ENCODE measurements at places on chromosomes 3 and 15. TPM values are rescaled to one million over a fixed set of nuclear protein-coding genes. Genes with fewer than 3 reads are reported as not detected.

Gene KNG1
- not detected for total RNA-seq

Gene LINGO1
- total RNA-seq: 4.7 TPM

Gene PLA2G4B
- 34.1 TPM for total RNA-seq

Gene CFAP161
- total RNA-seq: 8.6 TPM

Gene RAD51
- total RNA-seq: 4.2 TPM

GRCh38 chr3:8458238-8458661, 43.4 kb upstream of the LMCD1 start:
- no peaks in the 10 kb centered on the region for H3K36me3 ChIP-seq
- no peaks in the 10 kb centered on the region for H3K4me1 ChIP-seq
- no peak overlapping the region for H3K4me3 ChIP-seq
- no peak overlapping the region for H3K27ac ChIP-seq
- no peaks in the 10 kb centered on the region for H3K27me3 ChIP-seq

DNA sequence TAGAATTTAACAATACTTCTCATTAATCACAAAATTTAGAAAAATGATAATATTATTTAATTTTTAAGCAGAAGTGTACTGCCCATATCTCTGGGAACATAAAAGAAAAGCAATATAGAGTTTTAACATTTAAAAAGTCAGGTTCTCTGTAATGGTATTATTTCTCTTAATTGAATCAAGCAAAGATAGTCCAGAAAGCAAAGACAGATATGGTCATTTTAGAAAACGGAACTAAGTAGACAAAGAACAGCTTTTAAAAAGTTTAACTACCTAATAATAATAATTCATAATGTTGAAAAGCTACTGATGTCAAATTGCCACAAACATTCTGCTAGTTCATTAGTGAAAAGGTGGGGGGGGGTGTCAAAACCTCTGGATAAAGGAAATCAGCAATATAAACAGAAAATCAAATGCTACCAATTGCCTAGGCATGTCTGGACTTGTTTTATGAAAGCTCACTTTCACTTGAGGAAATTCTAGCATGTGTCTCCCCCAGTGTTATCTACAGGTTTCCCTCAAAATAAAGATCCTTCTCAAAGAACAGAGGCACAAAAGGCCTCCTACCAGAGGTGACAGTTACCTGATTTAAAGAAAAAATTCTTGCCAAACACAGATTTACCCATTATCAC, 1.7 kb downstream of the ZMAT3 start:
- peaks cover 17% of the 10 kb centered on the region for H3K36me3 ChIP-seq
- peak overlapping the region; percentile 23 for H3K27ac ChIP-seq
- H3K4me3 ChIP-seq: peak overlapping the region; percentile 66
- H3K27me3 ChIP-seq: no peaks in the 10 kb centered on the region

- no peak overlapping the region for H3K4me3 ChIP-seq
- no peaks in the 10 kb centered on the region for H3K36me3 ChIP-seq
- H3K27me3 ChIP-seq: no peaks in the 10 kb centered on the region
- peak overlapping the region; percentile 27 for H3K27ac ChIP-seq
Measured at GRCh38 chr15:71352125-71352524, 236.9 kb downstream of the THSD4 start.

- no peak overlapping the region for H3K27ac ChIP-seq
- H3K27me3 ChIP-seq: no peaks in the 10 kb centered on the region
- DNase-seq: no peak
- H3K36me3 ChIP-seq: no peaks in the 10 kb centered on the region
- no peak overlapping the region for H3K4me3 ChIP-seq
Measured at GRCh38 chr3:48112813-48113212, 75.4 kb downstream of the CDC25A start.

- H3K27ac ChIP-seq: no peak overlapping the region
- no peak overlapping the region for H3K4me3 ChIP-seq
- H3K36me3 ChIP-seq: peaks cover 5% of the 10 kb centered on the region
- H3K4me1 ChIP-seq: no peaks in the 10 kb centered on the region
Measured at GRCh38 chr15:76642671-76643070, 262.5 kb downstream of the SCAPER start.

GRCh38 chr3:143826296-143826695, 22.0 kb downstream of the SLC9A9 start:
- H3K4me1 ChIP-seq: peaks cover 18% of the 10 kb centered on the region
- H3K4me3 ChIP-seq: no peak overlapping the region
- no peaks in the 10 kb centered on the region for H3K27me3 ChIP-seq
- H3K27ac ChIP-seq: peak overlapping the region; percentile 14

DNA sequence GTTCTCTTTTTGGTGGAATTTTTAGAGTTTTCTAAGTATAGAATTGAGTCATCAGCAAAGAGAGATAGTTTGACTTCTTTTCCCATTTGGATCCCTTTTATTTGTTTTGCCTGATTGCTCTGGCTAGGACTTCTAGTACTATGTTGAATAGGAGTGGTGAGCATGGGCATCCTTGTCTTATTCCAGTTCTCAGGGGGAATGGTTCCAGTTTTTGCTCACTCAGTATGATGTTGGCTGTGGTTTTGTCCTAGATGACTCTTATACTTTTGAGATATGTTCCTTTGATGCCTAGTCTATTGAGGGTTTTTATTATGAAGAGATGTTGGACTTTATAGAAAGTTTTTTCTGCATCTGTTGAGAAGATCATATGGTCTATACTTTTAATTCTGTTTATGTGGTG, 72.5 kb downstream of the TNFAIP8L3 start:
- no peak overlapping the region for H3K27ac ChIP-seq
- H3K36me3 ChIP-seq: no peaks in the 10 kb centered on the region
- H3K27me3 ChIP-seq: no peaks in the 10 kb centered on the region
- DNase-seq: no peak
- H3K4me3 ChIP-seq: no peak overlapping the region

- H3K27ac ChIP-seq: no peak overlapping the region
- no peaks in the 10 kb centered on the region for H3K36me3 ChIP-seq
- H3K27me3 ChIP-seq: no peaks in the 10 kb centered on the region
- no peak overlapping the region for H3K4me3 ChIP-seq
- no peak for DNase-seq
- H3K4me1 ChIP-seq: no peaks in the 10 kb centered on the region
Measured at GRCh38 chr3:104960579-104960978, 406.1 kb upstream of the ALCAM start.

DNA sequence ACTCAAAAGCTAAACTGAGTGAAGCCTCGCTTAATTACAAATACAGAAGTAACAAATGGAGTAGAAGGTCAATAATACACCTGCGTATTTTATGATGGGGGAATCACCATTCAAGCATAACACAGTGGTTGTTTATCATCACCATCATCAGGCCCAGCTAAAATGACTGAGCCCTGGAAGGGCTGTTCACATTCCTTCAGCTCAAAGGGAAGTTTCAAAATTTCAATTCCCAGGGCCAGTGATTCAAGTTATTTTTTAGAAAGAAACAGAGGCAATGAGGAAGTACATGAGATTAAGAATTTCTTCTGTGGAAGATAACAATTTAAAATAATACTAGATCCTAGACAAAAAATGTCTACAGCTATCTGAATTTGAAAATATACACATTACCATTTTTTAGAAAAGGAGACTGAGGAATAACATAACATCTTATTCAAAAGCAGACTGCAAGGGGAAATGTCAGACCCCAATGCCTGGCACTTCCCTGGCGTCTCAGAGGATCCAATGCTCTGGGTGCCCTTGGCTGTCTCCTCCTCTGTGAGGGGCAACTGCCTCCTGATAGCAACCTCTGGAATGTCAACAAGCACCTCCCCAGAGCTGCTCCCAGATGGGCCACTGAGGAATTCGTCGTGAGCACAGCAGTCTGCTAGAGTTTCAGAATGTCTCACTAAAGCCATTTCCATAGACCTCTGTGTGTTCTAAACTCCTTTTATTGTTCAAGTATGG, 22.8 kb downstream of the EHD4 start:
- peaks cover 27% of the 10 kb centered on the region for H3K4me1 ChIP-seq
- H3K36me3 ChIP-seq: no peaks in the 10 kb centered on the region
- no peak for DNase-seq
- H3K27me3 ChIP-seq: no peaks in the 10 kb centered on the region

DNA sequence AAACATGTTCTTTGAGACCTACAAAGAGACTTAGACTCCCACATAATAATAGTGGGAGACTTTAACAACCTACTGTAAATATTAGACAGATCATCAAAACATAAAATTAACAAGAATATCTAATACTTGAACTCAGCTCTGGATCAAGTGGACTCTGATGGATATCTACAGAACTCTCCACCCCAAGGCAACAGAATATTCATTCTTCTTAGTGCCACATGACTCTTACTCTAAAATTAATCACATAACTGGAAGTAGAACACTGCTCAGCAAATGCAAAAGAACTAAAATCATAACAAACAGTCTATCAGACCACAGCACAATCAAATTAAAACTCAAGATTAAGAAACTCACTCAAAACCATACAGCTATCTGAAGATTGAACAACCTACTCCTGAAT, 15.9 kb upstream of the PLSCR2 start:
- H3K27me3 ChIP-seq: no peaks in the 10 kb centered on the region
- no peak for DNase-seq
- no peaks in the 10 kb centered on the region for H3K36me3 ChIP-seq
- H3K4me1 ChIP-seq: no peaks in the 10 kb centered on the region
- H3K27ac ChIP-seq: no peak overlapping the region

GRCh38 chr3:197017003-197017402, 12.6 kb downstream of the MELTF start:
- no peaks in the 10 kb centered on the region for H3K4me1 ChIP-seq
- H3K4me3 ChIP-seq: no peak overlapping the region
- DNase-seq: no peak
- no peak overlapping the region for H3K27ac ChIP-seq
- no peaks in the 10 kb centered on the region for H3K27me3 ChIP-seq
- H3K36me3 ChIP-seq: no peaks in the 10 kb centered on the region

DNA sequence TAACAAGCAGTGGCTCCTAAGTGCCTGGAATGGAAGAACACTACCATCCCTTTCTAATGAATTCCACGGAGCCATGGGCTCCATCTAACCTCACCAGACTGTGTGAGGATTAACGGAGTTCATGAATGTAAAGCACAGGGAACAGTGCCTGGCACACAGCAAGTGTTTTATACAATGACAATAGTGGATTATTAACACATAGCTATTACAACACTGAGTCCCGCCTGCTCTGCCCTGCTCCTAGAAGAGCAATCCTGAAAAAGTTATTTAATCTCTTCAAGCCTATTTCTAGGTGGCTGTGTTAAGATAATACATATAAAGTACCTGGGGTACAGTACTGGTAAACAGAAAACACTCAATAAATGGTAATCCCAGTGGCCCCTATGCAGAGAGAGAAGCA, 51.4 kb downstream of the RYK start:
- no peak overlapping the region for H3K27ac ChIP-seq
- H3K27me3 ChIP-seq: no peaks in the 10 kb centered on the region
- peaks cover 7% of the 10 kb centered on the region for H3K36me3 ChIP-seq
- H3K4me1 ChIP-seq: no peaks in the 10 kb centered on the region
- H3K4me3 ChIP-seq: no peak overlapping the region
- no peak for DNase-seq

GRCh38 chr3:17639765-17640164, 102.7 kb downstream of the TBC1D5 start:
- no peaks in the 10 kb centered on the region for H3K36me3 ChIP-seq
- H3K27ac ChIP-seq: no peak overlapping the region
- H3K27me3 ChIP-seq: no peaks in the 10 kb centered on the region
- no peak for DNase-seq
- peaks cover 21% of the 10 kb centered on the region for H3K4me1 ChIP-seq

- no peak overlapping the region for H3K4me3 ChIP-seq
- no peak overlapping the region for H3K27ac ChIP-seq
- peaks cover 27% of the 10 kb centered on the region for H3K36me3 ChIP-seq
- no peaks in the 10 kb centered on the region for H3K27me3 ChIP-seq
Measured at GRCh38 chr15:56094171-56094570, 100.8 kb upstream of the NEDD4 start.

GRCh38 chr15:84863565-84864443, 20.7 kb upstream of the SLC28A1 start:
- H3K4me3 ChIP-seq: peak overlapping the region; percentile 25
- no peaks in the 10 kb centered on the region for H3K27me3 ChIP-seq
- H3K36me3 ChIP-seq: no peaks in the 10 kb centered on the region
- peak overlapping the region; percentile 69 for H3K27ac ChIP-seq
- DNase-seq: no peak

Measured in vagina (tissue), 2 donors.